ENCODE measurements at places on chromosomes 2 and 18. TPM values are rescaled to one million over a fixed set of nuclear protein-coding genes. Genes with fewer than 3 reads are reported as not detected.

The PSMD14 gene
- total RNA-seq = 52.6 TPM

The ONECUT2 gene
- 1.1 TPM for total RNA-seq

The SLC19A3 gene
- total RNA-seq = 0.62 TPM

The ITGB6 gene
- not detected for total RNA-seq

The MC2R gene
- not detected for total RNA-seq

The ARHGEF4 gene
- 10.3 TPM for total RNA-seq

The MC5R gene
- total RNA-seq = 0.56 TPM

The SLC40A1 gene
- 90.9 TPM for total RNA-seq

The HYCC2 gene
- total RNA-seq = 25.1 TPM

The IL36G gene
- total RNA-seq = not detected

The GALR1 gene
- not detected for total RNA-seq

The CAPN13 gene
- total RNA-seq = 0.44 TPM

The DYSF gene
- total RNA-seq = 566 TPM

The ATP6V1B1 gene
- not detected for total RNA-seq

The DCDC2C gene
- total RNA-seq = not detected

The TXNDC2 gene
- total RNA-seq = not detected

The CHCHD5 gene
- total RNA-seq = 27.4 TPM

The LYG2 gene
- total RNA-seq = 1.7 TPM

The HAAO gene
- 6.0 TPM for total RNA-seq

The ILKAP gene
- total RNA-seq = 43.0 TPM

The CHMP3 gene
- 70.5 TPM for total RNA-seq

The ABCG8 gene
- total RNA-seq = not detected

The MAP3K19 gene
- not detected for total RNA-seq

The TWIST2 gene
- total RNA-seq = not detected

The AQP4 gene
- total RNA-seq = 0.05 TPM
